H9 (cell line): ENCODE measurements at places on chromosomes 16 and 17.

DNA sequence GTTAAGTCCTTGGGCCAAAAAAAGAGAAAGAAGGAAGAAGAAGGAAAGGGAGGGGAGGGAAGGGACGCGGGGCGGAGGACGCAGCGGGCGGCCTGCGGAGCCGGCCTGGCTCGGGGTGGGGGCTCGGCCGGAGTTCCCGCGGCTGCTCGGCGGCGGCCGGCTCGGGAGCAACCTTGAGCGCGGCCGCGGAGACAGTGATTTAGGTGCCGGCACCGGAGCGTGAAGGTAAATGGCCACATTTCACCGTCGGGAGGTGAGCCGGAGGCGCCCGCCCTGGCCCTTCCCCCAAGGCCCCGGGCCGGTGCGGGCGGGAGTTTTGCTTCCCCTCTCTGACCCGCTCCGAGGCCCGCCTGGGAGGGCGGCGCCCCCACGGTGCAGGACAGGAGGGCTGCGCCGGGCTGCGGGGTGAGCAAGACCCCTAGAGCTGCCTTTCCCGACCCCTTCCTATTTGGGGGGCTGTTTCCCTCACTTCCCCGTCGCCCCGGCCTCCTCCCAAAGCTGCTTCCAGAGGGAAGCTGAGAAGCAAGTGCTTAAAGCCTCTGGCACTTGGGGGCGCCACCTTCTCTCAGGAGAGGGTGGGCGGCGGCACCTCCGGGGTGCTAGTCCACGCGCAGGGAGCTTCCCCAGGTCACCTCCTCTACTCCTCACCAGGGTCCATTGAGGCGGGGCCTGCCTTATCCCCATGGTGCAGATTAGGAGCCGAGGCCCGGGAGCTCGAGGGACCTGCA lies 56.5 kb downstream of the MRM1 start:
- peak; percentile 76 for DNase-seq

GRCh38 chr16:566475-567372 lies at the start of gene NHLRC4:
TSS of gene NHLRC4 (plus strand) at chr16:567005. CDS start at chr16:568048, 1,043 bp downstream.
- DNase-seq, result peak; percentile 86

DNA sequence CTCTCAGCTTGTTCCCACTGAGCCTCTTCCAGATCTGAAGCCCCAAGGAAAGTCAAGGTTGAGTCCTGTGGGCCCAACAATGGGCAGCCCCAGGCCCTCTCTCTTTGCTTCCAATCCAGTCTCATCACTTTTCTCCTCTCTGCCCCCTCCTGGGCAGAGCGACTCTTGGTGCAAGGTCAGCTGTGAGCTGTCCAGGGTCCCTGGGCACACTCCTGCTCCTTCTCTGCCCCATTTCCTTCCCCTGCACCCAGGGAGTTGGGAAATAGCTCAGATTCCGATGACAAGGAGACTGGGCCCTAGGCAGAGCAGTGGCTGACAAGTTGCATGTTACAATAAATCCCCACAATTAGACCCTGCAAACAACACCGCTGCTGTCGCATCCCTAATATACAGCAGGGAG lies 16.1 kb upstream of the CRHR1 start:
- DNase-seq, result peak; percentile 83

- no peak for DNase-seq
Observed at GRCh38 chr17:39597372-39598046, 10.2 kb downstream of the NEUROD2 start.

- no peak for DNase-seq
Observed at GRCh38 chr17:50799582-50799981, 32.3 kb upstream of the ANKRD40CL start.

DNA sequence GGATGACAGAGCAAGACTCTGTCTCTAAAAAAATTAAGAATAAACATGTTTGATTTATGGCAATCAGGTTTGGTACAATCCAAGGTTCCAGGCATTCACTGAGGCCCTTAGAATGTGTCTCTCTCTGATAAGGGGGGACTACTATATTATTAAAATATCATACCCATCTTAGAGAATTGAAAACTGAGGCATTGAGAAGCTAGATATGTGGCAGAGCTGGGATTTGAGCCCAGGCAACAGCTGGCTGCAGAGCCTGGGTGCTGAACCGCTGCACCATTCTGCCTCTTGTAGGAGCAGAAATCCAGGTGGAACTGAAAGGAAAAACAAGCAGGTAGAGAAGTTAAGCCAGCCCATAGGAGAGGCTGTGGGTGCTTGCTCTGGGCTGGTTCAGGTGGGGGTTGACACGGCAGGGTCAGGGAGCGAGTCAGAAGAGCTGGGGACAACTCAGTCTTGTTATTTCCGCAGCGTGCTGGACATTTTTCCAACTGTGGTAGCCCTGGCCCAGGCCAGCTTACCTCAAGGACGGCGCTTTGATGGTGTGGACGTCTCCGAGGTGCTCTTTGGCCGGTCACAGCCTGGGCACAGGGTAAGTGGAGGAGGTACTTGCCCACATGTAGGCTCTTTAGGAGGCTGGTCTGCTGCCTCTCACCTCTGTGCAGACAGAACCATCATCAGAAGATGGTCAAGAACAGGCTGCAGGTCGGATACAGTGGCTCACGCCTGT lies 62.5 kb downstream of the WIPI1 start:
- peak; percentile 29 for DNase-seq

- DNase-seq, result peak; percentile 90
Observed at GRCh38 chr17:58303971-58304749, 23.4 kb upstream of the MPO start.

DNA sequence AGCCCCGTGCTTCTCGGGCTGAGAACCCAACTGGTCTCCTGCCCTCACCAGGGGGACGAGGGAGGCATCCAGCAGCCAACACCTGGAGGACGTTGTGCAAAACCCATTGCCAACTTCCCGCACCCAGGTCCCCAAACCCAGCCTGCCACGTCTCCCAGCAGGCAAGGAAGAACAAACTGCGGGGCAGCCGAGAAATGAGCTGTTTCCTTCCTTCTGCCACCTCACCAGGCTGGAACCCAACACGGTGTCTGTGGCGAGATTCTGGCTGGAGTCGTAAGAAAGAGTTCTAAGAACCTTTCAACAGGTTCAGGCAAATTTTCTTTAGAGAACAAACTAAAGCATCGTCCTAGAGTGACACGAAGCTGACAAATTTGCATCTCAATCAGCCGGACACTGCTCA lies 3.6 kb downstream of the SLC43A2 start:
- no peak for DNase-seq

GRCh38 chr17:75380315-75380714 lies 25.2 kb downstream of the GRB2 start:
- no peak for DNase-seq

GRCh38 chr16:8519179-8519578 lies 71.1 kb downstream of the TMEM114 start:
- DNase-seq, result no peak

DNA sequence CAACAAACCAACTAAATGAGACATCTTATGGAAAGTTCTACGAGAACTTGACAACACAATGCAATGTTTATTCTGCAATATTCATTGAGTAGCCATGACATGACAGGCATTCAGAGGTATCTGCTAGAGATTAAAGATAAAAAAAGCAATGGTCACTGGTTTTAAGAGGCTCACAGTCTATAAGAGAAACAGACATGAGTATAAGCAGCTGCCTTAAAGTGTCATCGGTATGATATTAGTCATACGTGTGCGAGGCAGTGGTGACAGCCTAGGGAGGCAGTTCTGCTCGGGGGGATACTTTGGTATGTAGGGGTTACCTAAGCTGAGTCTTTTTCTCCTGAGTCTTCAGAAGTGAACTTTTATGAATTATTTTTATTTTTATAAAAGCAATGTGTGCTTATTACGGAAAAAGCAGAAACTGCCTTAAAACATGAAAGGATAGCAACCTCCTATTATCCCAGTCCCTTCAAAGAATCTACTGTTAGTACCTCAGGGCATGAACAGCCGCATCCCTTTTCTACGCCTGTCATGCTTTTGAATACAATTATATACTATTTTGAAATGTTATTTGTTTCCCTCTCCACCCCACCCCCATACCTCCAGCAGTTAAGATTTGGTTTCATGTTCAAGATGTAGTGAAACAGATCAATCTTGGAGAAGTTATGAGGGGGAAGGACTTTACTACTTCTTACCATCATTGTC lies 7.7 kb downstream of the ST6GALNAC1 start:
- no peak for DNase-seq

- DNase-seq, result peak; percentile 96
Observed at GRCh38 chr16:67184995-67185650, 1.4 kb upstream of the MATCAP1 start.

- peak; percentile 62 for DNase-seq
Observed at GRCh38 chr16:66471716-66472393, 44.8 kb downstream of the BEAN1 start.

DNA sequence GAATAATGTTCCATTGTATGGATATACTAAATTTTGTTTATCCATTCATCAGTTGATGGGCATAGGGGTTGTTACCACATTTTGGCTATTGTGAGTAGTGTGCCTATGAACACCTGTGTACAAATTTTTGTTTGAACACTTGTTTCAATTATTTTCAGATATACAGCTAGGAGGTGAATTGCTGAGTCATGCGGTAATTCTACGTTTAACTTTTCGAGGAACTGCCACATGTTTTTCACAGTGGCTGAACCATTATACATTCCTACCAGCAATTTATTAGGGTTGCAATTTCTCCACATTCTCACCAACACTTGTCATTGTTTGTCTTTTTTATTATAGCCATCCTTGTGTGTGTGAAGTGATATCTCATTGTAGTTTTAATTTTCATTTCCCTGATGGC lies 75.6 kb downstream of the AKAP1 start:
- no peak for DNase-seq

GRCh38 chr16:2497116-2497630 lies 16.6 kb upstream of the ATP6V0C start:
- DNase-seq, result no peak

GRCh38 chr16:54987081-54987480 lies 56.4 kb downstream of the IRX5 start:
- no peak for DNase-seq

DNA sequence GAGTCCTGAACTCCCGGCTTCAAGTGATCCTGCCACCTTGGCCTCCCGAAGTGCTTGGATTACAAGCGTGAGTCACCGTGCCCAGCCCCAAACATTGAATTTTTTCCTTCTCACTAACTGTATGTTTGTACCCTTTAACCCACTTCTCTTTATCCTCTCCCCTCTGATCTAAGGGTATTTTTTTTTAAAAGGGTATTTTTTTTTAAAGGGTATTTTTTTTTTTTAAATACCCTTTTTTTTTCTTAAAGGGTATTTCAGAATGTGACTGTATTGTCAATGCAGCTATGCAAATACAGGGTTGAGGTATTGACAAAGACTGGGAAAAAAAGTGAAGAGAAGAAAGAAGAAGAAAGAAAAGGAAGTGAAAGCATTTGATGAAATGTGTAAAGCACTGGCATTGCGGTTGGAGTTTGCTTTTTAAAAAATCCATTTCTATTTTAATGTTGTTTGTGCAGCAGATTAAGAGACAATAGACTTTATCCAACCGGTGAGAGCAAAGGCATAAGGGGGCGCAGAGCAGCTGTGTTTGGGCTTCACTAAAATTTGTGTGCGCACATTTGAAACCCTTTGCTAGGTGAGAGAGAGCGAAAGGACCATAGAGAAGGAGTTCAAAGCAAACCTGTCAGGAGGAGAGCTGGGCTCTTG lies 42.4 kb downstream of the SYT17 start:
- no peak for DNase-seq

DNA sequence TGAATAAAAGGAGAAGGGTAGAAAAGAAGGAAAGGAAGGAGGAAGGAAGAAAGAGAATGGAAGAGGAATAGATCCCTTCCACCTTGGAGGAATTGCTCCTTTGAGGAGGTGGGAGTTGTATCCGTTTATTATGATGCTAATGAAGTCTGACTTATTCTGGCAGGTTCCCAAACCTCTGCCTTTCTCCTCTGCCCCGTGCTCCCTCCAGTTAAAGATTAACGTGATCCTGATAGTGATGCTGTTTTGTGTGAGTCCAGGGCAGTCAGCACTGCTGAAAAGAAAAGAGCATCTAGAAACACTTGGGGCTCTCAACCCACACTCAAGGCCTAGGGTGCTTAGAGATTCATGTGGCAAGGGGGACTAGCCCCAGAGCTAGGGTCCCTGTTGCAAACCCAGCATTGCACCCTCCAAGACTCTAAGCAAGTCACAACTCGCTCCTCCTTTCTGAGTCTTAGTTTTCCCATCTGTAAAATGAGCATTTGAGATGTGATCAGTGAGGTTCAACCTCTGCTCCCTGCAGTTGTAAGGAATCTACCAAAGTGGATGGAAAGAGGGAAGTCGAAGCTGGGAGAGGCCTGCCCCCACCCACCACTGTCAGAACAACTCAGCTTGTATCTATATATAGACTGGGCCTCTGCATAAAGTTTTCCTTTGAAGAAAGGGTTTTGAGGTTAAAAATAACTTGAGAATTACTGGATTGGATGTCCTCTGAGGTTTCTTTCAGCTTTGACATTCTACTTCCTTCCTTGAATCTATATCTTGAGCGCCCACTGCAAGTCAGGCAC lies 46.9 kb upstream of the TMEM132E start:
- DNase-seq, result no peak

DNA sequence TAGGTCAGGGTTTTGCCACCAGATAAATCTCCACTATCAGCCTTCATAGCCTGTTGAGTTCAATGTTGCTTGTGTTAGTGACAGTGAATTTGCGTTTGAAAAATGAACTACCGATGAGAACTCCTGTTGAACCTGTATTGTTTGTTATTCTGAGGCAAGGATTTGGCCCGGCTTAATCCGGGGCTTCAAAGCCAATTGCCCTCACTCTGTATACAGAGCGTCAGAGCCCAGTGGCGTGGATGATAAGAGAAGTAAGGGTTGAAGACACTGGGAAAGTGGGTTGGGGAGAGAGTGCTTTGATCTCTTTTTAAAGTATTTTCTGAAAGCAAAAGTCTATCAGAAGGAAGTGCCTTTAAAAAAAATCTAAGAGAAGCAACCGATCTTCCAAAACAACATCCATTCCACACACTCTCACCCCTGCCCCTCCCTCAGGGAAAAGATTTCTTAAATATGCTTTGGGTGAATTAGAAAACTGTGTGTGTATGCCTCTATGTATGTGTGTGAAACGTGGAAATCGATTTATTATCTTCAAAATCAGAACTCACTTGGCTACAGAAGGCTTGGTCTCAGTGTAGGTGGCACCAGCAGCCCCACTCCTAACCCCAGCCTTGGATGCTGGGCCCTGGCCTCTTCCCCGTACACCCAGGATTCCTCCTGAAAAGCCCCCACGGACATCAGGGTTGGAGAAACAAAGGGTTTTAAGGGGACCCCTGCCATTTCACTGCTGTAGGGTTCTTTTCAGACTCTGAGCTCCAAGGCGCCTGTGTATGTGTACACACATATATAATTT lies 8.8 kb downstream of the TBX4 start:
- no peak for DNase-seq

- no peak for DNase-seq
Observed at GRCh38 chr16:54462151-54462651, 175.6 kb upstream of the IRX3 start.
